Heart right ventricle (tissue), 16 donors: ENCODE measurements at places on chromosomes 3 and 15. TPM values are rescaled to one million over a fixed set of nuclear protein-coding genes. Genes with fewer than 3 reads are reported as not detected.

Gene ISLR2
- total RNA-seq: 1.3 TPM

Gene GRAMD2A
- total RNA-seq: not detected

Gene TTLL13
- total RNA-seq: not detected

Gene ACTC1
- 8,176 TPM for total RNA-seq

Gene SPINK8
- not detected for total RNA-seq

Gene IL16
- 3.8 TPM for total RNA-seq

Gene MAP1A
- total RNA-seq: 69.8 TPM

Gene MYZAP
- 598 TPM for total RNA-seq

Gene TCTA
- total RNA-seq: 13.9 TPM

Gene HTR3C
- total RNA-seq: not detected

Gene MYL3
- total RNA-seq: 7,226 TPM

Gene ECE2
- total RNA-seq: not detected

Gene EAF2
- total RNA-seq: 3.9 TPM

Gene PFKFB4
- 0.40 TPM for total RNA-seq

Gene BFSP2
- total RNA-seq: not detected

Gene GAP43
- 0.66 TPM for total RNA-seq

Gene IVD
- total RNA-seq: 101 TPM

- DNase-seq: no peak
Observed at GRCh38 chr3:29468187-29468586, 187.3 kb downstream of the RBMS3 start.

DNA sequence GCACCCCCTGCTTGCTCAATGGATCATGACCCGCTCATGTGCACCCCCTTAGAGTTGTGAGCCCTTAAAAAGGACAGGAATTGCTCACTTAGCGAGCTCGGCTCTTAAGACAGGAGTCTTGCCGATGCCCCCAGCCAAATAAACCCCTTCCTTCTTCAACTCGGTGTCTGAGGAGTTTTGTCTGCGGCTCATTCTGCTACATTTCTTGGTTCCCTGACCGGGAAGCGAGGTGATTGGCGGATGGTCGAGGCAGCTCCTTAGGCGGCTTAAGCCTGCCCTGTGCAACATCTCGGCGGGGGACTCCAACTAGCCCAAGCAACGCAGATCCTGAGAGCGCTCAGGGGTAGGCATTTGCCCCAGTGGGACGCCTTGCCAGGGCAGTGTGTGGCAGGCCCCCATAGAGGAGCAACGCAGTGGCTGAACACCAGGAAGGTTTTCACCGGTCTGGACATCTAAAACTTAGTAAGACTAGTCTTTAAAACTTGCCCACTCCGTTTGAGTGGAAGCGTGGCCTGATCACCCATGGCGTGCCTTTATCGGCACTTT, 9.5 kb downstream of the SLCO2A1 start:
- DNase-seq: no peak

- DNase-seq: no peak
Observed at GRCh38 chr15:78076231-78077052, 1.1 kb downstream of the TBC1D2B start.

GRCh38 chr3:183854318-183855035, 29.1 kb upstream of the MAP6D1 start:
- DNase-seq: no peak

GRCh38 chr3:47994180-47994579, 22.0 kb downstream of the MAP4 start:
- no peak for DNase-seq

DNA sequence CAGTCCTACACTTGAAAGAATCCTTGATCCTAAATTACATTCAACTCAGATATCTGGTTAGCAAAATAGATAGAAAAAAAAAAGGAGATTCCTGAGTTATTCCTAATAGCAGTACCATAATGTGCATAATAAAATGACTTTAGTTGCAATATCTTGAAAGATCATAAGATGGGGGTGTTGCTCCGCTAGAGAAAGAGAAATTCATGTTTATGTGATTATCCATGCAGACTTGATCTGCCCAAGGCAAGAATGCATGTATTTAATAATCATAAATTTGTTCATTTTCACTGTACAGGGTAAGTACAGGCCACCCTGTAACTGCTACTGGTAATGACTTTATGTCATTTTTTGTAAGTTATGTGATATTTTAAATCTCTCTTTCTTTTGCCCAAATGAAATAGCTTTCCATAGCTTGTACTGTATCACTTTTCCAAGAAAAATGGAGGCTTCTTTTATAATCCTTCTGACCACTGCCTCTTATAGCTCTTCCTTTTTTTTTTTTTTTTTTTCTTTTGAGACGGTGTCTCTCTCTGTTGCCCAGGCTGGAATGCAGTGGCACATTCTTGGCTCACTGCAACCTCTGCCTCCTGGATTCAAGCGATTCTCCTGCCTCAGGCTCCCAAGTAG, 84.6 kb downstream of the HCN4 start:
- no peak for DNase-seq

- DNase-seq: peak; percentile 48
Observed at GRCh38 chr3:171334465-171334811, 125.8 kb downstream of the TNIK start.

DNA sequence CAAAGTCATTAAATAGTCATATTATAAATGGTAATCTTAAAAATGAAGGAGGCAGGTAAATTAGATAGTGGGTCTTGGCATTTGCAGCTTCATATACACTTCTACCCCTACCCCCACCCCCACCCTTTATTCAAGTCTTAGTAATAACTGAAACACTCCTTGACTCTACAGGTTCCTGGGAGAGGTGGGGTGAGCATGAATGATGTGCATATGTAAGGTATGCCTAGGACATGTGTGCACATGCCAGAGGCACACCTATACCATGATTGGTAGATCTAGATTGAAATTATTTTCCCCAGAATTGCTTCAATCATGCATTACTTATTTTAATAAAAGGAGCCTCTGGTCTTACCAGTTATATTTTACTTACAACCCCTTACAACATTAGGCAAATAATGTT, 40.1 kb upstream of the PDCD6IP start:
- no peak for DNase-seq

DNA sequence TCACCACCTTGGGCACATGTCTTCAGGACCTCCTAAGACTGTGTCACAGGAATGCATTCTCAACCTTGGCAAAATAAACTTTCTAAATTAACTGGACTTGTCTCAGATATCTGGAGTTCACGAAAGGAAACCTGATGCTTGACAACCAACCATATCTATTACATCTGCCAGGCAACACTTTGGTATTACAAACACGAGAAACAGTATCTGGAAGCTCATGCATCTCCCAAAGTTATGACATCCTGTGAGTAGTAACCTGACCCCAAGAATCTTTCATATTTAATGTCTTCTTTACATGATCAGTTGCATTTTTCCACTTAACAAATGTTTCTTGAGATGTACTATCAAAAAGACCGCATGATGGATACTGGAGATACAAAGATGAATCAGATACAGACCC, 465.3 kb upstream of the AGTR1 start:
- no peak for DNase-seq

- no peak for DNase-seq
Observed at GRCh38 chr15:55669270-55669669, 73.7 kb downstream of the PRTG start.

- no peak for DNase-seq
Observed at GRCh38 chr3:7695049-7695448, 806.6 kb upstream of the LMCD1 start.

GRCh38 chr3:180409170-180409569, 192.8 kb upstream of the TTC14 start:
- DNase-seq: no peak

GRCh38 chr3:7436542-7436941, 575.6 kb downstream of the GRM7 start:
- DNase-seq: no peak

DNA sequence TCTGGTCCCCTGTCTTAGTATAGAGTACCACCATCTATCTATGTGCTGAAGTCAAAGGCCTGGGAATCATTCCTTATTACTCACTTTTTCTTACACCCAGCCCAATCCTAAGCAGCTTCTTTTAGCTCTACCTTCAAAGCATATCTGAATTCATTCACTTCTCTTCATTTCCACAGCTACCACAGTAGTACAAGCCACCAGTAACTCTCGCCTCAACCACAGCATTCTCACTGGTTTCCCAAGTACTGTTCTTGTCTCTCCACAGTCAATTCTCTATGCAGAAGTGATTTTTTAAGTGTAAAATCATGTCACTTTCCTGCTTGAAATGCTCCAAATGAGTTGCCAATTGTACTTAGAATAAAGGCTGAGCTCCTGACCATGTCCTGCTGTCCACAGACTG, 401.7 kb downstream of the OXSM start:
- no peak for DNase-seq

DNA sequence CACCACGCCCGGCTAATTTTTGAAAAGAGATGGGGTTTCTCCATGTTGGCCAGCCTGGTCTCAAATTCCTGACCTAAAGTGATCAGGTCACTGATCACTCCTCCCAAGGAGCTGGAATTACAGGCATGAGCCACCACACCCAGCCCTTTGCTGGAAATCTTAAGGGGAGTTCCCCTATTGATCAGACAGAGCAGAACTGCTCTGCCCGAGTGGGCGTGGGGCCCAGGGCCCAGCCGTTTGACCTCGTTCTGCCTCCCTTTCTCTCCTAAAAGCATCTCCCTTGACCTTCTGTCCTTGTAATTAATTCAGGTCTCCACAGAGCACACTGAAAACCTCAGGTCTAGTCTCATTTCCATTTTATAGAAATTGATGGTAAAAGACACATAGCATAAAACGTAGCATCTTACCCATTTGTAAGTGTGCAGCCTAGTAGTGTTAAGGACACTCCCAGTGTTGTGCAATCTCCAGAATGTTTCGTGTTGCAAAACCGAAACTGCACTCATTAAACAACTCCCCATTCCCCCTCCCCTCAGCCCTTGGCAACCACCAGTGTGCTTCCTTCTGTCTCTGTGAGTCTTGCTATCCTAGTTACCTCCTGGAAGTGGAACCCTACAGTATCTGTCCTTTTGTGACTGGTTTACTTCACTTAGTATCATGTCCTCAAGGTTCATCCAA, 89.3 kb downstream of the SLCO3A1 start:
- DNase-seq: peak; percentile 63

DNA sequence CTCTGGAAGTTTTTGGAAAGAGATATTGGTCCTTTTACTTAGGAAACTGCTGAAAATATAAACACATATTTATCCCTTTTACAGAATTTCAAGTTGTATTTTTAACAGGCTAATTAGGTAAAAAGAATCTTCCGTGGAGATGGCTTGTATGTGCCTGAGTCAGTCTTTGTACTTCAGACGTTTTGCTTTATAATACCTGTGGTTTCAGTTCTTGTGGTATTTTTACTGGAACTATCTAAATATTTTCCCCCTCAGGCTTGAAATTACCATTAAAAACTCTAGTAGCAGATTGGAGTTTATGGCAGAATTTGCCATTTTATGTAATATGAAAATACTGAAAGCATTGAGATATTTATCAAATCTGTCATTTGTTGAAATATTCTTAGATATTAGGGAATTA, 151.6 kb upstream of the CGNL1 start:
- no peak for DNase-seq

DNA sequence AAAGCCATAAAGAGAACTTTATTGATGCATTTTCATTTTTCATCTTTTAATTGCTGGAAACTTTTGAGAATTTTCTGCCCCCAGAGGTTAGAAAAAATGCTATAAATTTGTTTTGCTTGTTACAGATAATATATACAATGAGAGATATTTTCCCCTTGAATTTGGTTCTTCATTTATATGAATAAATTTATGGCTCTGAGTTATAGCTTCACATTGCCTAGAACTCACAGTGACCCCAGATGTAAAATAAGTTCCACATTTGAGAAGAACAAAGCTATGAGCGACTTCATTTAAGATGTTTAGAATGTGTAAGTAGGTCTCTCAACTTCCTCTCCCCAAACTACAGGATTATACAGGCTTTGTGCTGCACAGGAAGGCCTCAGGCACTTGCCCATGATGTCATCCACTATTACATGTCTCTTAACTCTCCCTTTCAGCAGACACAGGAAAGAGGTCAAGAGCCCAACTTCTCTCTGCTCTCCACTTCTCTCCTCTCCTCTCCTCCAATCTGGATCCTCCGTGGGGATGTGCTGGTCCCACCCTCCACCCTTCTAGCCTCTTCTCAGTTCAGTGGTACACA, 92.8 kb downstream of the DUT start:
- no peak for DNase-seq

- DNase-seq: no peak
Observed at GRCh38 chr3:161793194-161793930, 296.8 kb downstream of the OTOL1 start.

DNA sequence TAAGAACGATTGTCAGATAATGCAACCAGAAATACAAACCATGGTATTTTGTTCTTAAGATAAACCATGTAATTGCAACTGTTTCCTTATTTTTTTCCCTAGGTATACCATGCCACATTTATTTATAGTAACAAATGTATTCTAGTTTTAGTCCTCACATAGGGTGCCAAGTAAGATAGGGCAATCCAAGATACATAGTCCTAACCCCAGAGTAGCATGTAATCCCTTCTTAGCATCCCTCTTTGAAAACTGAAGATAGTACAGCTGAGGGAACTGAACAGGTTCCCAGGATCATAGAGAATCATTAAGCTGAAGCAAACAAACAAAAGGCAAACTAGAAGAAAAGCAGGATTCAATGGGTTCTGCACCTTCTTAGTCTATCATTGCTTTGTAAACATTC, 24.8 kb downstream of the TRNT1 start:
- no peak for DNase-seq

- DNase-seq: no peak
Observed at GRCh38 chr3:73409138-73409763, 215.5 kb downstream of the PDZRN3 start.

- no peak for DNase-seq
Observed at GRCh38 chr3:95280711-95281352, 1218.0 kb downstream of the NSUN3 start.

DNA sequence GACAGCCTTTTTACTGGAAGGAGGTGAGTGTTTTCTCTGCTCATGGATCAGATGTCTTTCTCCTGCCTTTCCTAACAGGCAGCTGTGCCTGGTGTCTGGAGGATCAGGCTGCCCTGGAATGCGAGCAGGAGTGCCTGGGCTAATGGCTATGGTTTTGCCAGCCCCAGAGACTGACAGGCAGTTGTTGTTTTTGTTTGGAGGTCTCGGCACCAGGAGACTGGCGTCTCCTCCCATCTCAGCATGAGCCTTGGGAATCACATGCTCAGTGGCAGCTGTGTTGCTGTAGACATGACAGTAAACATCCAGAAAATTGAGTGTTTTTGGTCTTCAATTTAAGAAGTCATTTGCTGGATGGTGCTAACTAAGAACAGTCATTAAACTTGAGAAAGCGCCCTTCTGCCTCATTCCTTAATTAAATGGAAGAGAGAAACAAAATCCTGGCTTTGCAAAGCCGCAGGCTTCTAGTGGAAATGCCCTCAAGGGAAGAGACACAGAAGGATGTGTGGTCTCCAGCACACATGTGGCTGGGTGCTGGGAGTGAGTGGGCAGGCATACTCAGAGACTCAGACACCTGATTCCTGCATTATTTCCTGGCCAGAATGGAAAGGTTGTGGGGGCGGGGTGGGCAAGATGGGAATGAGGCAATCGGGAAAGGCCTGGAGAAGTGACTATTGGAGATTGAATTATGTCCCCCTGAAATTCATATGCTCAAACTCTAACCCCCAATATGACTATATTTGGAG, 97.0 kb upstream of the NMNAT3 start:
- DNase-seq: peak; percentile 11

- no peak for DNase-seq
Observed at GRCh38 chr15:67852418-67852817, 12.6 kb upstream of the RNU6-1 start.

GRCh38 chr15:48176957-48177356, 1.1 kb downstream of the MYEF2 start:
- DNase-seq: no peak
